ENCODE measurements at places on chromosomes 3 and 15.

- no peak for DNase-seq
Measured at GRCh38 chr15:67945951-67946700, 106.3 kb upstream of the RNU6-1 start.

DNA sequence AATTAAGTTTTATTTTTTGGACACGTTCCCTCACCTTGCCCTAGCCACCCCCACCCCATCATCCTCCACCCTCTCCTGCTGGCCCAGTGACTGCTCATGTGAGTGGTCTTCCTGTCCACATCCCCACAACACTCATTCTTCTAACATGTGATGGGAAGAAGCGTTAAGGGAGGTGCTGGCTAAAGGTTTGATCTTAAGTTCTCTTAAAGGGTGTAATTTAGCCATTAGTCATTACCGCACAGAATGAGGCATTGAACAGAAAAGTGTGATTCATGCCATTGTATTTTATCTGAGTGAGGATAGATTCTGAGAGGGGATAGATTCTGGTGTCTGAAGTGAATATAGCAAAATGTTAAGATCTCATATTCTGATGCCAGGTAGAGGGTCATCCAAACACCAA is 272.9 kb upstream of the TPM1 start:
- no peak for DNase-seq

DNA sequence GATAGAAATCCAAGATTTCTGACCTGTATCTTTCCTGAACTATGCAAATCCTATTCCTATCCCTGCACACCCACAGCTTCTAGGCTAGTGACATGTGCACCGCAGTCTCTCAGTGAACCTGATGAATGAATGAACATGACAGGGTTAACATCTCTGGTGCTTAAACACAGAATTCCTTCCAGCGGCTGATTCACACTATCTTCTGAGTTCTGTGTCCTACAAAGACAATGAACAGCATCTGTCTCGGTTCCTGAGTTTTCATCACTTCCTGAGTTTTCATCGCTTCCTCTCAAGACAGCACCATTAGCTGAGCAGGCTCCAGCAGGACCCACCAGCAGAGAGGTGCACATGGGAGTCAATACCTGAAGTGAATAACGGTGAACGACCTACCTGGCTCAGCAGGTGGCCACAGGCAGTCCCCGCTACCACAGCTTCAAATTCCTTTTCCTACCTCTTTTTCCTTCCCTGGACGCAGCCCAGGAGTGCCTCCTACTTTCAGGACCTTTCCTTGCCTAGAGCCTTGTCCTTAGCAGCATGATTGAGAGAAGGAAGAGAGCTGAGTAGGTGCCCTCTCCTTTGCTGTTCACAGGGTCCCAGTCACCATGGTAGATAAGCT is 113.5 kb downstream of the IGF2BP2 start:
- DNase-seq: no peak

- no peak for DNase-seq
Measured at GRCh38 chr3:141074529-141074928, 23.4 kb downstream of the SPSB4 start.

DNA sequence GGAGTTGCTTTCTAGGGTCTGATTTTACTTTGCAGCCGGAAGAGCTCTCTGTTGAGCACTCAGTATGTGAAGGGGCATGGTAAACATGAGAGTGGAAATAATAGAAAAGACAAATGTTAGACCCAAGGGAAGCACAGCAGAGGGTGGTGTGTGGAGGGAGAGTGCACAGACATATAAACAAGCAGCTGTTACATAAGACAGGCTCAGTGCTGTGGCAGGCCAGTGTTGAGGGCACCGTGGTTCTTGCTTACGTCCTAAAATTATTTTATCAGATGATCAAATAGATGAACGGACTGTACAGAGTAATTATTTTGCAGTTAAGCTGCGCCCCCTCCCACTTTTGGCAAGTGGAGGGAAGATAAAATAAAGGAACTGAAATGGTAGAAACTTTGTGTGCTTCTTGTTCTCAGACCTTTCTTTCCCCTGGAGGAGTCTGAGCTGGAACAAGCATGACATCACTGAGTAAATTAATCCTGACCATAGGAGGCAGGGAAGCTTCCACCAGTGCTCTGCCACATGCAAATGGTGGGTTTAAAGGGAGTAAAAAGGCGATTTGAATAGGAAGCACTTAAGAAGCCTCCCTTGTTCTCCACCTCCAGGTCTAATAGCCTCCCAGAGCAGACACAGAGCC is 205.6 kb downstream of the IL20RB start:
- no peak for DNase-seq

GRCh38 chr3:52442409-52443267 is 2.3 kb downstream of the SEMA3G start:
- DNase-seq: no peak
